ENCODE measurements at places on chromosomes 13 and 19.

DNA sequence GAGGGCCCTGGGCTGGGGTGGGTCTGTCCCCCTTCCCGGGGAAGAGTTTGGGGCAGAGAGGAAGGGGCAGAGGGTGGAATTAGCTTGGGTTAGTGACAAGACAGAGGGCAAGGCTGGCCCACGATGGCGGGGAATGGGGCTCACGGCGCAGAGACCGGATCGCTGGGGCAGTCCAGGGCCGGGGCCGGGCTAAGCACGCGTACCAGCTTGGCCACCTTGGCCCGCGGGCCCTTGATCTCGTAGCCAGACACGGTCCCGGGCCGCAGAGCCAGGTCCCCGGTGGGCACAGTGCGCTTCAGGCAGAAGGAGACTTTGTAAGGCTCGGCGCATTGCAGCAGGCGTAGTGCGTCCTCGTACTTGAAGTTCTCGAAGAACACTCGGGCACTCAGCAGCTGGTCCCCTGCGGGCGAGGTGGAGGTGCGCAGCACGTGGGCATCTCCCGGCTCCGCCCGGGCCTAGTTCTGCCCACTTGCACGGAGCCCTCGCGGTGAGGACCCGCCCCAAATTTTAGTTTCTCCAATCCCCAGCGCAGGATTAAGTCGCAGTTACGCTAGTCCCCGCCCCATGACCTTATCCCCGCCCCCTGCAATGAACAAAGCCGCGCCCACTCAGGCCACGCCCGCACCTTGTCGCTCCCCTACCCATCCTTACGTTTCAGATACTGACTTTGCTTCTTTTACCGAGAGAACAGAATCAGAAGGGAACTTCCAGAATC lies 8.6 kb upstream of the HIPK4 start:
- DNase-seq: peak; percentile 65

DNA sequence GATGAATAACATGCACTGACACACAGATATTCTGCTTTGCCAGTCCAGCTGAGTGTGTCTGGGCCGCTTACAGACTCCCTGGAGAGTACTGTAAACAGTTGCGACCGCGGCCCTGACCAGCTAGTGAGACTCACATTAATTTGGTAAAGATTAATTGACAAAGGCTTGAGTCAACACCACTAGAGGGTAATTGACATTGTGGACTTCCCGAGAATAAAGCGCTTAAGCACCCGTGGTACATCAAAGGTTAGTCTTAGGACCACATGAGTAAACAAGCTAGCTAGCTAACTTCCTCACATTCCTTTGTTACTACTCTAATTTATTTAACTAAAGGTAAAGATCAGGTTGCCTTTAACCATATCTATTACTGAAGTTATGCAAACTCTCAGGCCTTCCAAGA lies 624.4 kb upstream of the ARGLU1 start:
- no peak for DNase-seq

DNA sequence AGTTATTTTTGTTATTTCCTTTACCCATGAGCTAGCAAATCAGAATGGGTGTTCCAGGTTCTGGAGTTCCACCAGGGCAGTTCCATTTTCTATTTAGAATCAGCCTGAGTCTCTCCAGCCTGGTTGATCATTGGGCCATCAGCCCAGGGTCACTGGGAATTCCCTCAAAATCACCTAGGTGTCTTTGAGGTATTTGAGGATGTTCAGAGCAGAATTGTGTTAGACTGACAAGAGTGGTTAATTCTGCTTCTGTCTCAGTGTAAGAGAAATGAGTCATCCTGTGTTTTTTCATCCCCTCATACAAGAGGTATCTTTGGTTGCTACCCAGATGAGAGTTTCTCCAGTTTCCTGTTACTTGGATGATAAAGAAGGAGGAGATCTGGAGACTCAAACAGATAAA lies 11.7 kb downstream of the ZNF66 start:
- DNase-seq: no peak

- peak; percentile 63 for DNase-seq
Observed at GRCh38 chr19:42433503-42434260, 6.5 kb upstream of the LIPE start.

GRCh38 chr13:33744589-33745369 lies 73.2 kb upstream of the RFC3 start:
- DNase-seq: no peak

- no peak for DNase-seq
Observed at GRCh38 chr13:97921176-97921816, 32.2 kb upstream of the IPO5 start.

DNA sequence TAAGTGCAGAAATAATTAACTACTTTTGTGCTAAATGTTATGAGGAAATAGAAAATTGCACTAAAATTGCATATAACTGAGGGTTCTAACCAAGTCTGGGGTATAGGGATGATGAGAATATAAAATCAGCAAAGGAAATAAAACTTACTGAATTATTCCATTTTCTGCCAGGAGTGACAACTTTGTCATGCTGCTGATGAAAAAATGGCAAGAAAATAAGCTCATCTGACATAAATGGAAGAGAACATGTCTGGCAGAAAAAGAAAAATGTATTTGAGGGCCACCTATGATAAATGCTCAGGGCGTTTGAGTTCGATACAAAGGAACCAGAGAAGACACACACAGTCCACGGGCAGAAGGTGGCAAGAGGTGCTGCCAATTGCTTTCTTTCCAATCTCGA lies 78.2 kb downstream of the LHFPL6 start:
- no peak for DNase-seq

GRCh38 chr13:100977841-100978240 lies 303.2 kb upstream of the TMTC4 start:
- DNase-seq: no peak

DNA sequence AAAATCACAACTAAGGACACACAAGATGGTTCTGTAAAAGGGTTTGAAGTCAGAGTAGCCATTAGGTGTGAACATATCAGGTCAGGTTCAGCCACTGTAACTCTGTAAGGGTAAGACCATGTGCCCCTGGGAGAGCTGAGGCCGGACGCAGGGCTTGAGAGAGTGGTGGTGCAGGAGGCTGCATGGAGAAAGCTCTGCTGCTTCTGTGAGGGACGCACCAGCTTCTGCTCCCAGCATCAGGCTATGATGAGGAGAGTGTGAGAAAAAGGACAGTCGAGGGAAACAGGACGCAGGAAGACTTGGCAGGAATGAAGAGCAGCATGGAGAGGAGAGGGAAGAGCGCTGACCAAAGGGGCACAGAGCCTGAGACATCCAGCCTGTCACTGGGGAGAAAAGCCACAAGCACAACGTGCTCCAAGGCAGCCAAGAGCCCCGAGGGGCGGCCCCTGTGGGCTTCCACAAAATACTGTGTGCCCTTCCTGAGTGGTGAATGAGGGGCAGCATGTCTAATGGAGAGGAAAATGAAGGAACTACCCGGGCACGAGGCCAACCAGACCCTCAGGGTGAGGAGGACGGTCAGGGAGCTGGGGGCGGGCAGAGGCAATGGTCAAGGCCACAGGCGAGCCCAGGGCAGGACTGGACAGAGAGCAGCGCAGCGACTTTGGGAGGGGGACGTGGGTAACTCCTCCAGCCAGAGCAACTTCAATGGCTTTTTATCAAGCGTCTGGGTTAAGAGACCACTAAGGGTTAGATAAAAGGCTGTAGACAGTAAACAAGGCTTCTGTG lies 107.7 kb downstream of the COL4A1 start:
- no peak for DNase-seq

DNA sequence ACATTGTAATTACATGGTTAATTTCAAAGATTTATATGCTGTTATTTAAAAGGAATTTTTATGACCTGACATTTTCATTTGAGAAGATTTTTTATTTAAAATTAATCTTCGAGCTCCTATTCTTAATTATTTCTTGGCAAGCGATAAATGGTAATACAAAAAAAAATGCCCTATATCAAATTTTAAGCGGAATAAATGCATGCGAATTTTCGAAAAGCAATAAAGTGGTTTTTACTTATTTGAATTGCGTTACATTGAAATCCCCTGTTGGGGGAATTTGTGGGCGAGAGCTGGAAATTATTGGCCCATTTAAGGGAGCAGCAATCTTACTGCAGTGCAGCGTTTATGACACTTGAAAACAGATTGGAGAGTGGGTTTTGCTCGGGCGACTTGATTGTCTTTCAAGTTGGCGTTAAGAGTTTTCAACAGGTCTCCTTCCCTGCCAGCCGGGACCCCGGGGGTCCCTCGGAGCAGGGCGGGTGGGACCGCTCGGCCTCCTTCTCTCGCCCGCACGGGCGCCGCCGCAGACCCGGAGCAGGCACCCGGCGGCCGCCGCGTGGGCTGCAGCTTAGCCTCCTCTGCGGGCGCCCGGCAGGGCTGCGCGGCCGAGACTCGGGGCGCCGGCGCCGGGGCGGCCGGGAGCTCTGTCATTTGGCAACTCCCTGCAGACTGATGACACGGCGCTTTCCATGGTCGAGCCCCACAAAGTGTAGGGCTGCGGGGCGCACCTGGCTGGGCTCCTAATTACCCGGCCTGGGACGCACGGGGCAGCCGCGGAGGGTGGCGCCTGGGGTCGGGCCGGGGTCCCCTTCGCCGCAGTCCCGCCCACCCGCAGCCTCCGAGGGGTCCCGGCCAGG lies 255.1 kb upstream of the SOX21 start:
- DNase-seq: peak; percentile 11

- DNase-seq: no peak
Observed at GRCh38 chr19:10888421-10888866, 17.1 kb downstream of the CARM1 start.

Data from SK-N-DZ (cell line).